ENCODE measurements at places on chromosomes 5 and 9. TPM values are rescaled to one million over a fixed set of nuclear protein-coding genes. Genes with fewer than 3 reads are reported as not detected.
A peak's percentile ranks its signal among the peaks of the same experiment; 100 is the strongest.

DNA sequence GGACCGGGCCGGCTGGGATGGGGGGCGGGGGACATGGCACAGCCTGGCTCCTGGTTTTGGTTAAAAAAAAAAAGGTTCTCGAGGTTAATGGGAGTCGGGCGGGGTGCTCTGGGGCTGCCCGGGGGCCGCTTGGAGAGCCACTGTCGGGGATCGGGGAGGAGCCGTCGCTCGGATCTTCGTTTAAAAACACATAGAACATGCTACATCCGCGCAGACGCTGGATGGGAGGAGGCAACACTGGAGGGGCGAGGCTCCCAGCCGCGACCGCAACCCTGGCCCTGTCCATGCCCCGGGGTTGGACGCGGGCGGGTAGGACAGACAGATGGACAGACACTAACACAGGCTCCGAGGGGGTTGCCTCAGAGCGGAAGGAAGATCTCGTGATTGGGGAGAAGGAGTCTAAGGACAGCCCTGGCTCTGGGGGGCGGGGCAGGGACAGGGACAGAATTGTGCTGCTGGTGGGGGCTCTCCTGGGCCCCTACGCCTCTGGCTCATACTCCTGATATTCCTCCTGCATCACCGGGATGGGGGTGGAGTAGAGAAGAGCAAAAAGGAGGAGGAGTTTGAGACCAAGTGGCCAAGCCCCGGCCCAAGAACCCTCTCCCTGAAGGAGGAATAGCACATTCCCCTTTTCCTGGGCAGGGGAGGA is 9.9 kb downstream of the SNCB start:
- DNase-seq: no peak
- peak overlapping the region; percentile 83 for H3K4me3 ChIP-seq
- H3K4me1 ChIP-seq: peaks cover 7% of the 10 kb centered on the region
- H3K27ac ChIP-seq: no peak overlapping the region
- H3K36me3 ChIP-seq: peaks cover 2% of the 10 kb centered on the region
- H3K27me3 ChIP-seq: peaks cover 77% of the 10 kb centered on the region

ADCY2 gene
- not detected for total RNA-seq

DNA sequence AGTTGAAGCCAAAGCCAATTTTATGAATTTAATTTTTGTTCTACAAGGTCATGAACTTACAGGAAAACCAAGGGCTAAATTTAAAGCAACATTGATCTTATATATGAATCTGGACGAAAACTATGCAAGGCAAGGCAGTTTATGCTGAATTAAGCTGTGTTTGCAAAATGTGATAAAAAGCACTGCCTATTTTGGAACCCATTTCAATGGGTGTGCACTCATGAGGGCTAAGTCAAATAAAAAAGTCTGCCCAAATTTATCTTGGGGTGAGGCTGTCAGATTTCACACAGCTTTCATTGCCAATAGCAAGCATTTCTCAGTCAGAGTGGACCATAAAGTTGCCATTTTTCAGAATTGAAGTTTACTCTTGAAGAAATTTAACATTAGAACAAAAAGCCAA is 199.9 kb downstream of the LURAP1L start:
- no peaks in the 10 kb centered on the region for H3K36me3 ChIP-seq
- no peaks in the 10 kb centered on the region for H3K27me3 ChIP-seq
- no peak for DNase-seq
- H3K4me1 ChIP-seq: no peaks in the 10 kb centered on the region
- no peak overlapping the region for H3K4me3 ChIP-seq
- H3K27ac ChIP-seq: no peak overlapping the region

GRCh38 chr9:90838098-90838497 is 36.5 kb downstream of the SYK start:
- H3K27me3 ChIP-seq: peaks cover 11% of the 10 kb centered on the region
- no peaks in the 10 kb centered on the region for H3K36me3 ChIP-seq
- no peak overlapping the region for H3K4me3 ChIP-seq
- no peak for DNase-seq
- no peak overlapping the region for H3K27ac ChIP-seq
- no peaks in the 10 kb centered on the region for H3K4me1 ChIP-seq

HDAC3 gene
- total RNA-seq: 85.8 TPM

DNA sequence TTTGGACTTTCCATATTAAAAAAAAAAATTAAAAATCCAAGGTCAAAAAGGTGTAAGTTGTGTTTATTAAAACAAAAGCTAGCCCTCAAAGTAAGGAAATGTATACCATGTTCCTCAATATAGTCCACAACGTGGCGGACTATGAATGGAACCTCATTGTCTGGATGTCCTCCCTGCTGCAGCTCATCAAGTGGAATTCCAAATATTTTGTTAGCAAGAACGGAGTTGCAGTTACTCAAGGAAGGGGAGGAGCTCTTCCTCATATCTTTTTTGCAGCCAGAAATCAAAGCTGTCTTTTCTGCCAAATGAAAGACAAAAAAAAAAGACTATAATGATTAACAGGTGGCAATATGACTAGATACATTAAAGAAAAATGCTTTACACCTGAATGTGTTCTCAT is 14.0 kb downstream of the FAM13B start:
- no peak for DNase-seq
- H3K27me3 ChIP-seq: no peaks in the 10 kb centered on the region
- no peak overlapping the region for H3K4me3 ChIP-seq
- H3K27ac ChIP-seq: no peak overlapping the region
- peaks cover 16% of the 10 kb centered on the region for H3K4me1 ChIP-seq

DTWD2 gene
- total RNA-seq: 2.6 TPM

ARAP3 gene
- total RNA-seq: 17.9 TPM

DNA sequence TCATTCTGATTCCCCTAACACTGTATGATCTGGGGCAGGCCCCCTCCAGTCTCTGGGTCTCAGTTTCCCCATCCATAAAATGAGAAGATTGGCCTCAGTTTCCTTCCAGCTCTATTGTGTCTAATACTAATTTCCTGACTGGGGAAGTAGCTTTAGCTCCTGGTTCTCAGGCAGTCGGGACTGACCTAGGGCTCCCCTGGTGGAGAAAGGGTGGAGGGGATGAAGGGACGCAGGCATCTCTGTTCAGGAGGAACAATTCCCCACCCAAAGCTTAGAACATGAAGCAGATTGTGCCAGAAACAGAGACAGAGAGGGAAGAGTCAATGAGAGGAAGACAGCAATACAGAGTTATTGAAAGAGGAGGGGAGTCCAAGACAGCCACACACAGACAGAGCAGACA is 14.2 kb upstream of the PTGS1 start:
- H3K4me3 ChIP-seq: no peak overlapping the region
- H3K27ac ChIP-seq: no peak overlapping the region
- H3K27me3 ChIP-seq: peaks cover 5% of the 10 kb centered on the region
- H3K4me1 ChIP-seq: peaks cover 8% of the 10 kb centered on the region
- DNase-seq: no peak
- no peaks in the 10 kb centered on the region for H3K36me3 ChIP-seq

GRCh38 chr9:20331095-20331685 is 291.1 kb downstream of the MLLT3 start:
- H3K27ac ChIP-seq: peak overlapping the region; percentile 34
- H3K27me3 ChIP-seq: no peaks in the 10 kb centered on the region
- H3K36me3 ChIP-seq: peaks cover 57% of the 10 kb centered on the region
- DNase-seq: no peak

- H3K27ac ChIP-seq: no peak overlapping the region
- no peaks in the 10 kb centered on the region for H3K4me1 ChIP-seq
- H3K36me3 ChIP-seq: no peaks in the 10 kb centered on the region
- no peak for DNase-seq
- peaks cover 8% of the 10 kb centered on the region for H3K27me3 ChIP-seq
- H3K4me3 ChIP-seq: no peak overlapping the region
These were observed 73.5 kb downstream of the TRIM32 start for GRCh38 chr9:116760636-116761035.

C9 gene
- not detected for total RNA-seq

GRCh38 chr9:83655433-83655832 is 32.5 kb downstream of the IDNK start:
- H3K27ac ChIP-seq: no peak overlapping the region
- no peak for DNase-seq

FAM170A gene
- not detected for total RNA-seq
